Esophagus squamous epithelium (tissue), 5 donors: ENCODE measurements at places on chromosomes 16 and 17. TPM values are rescaled to one million over a fixed set of nuclear protein-coding genes. Genes with fewer than 3 reads are reported as not detected.

The TMEM106A gene
- total RNA-seq = 1.5 TPM

The SLC35G6 gene
- total RNA-seq = not detected

The TMIGD1 gene
- total RNA-seq = not detected

The BAIAP3 gene
- total RNA-seq = 1.3 TPM

The KRTAP1-5 gene
- total RNA-seq = not detected

The PNMT gene
- 0.26 TPM for total RNA-seq

The PRDM7 gene
- total RNA-seq = not detected

The CDH15 gene
- total RNA-seq = not detected

The CRHR1 gene
- total RNA-seq = not detected

The ACSM3 gene
- total RNA-seq = 1.3 TPM

The TRAF7 gene
- 79.6 TPM for total RNA-seq

DNA sequence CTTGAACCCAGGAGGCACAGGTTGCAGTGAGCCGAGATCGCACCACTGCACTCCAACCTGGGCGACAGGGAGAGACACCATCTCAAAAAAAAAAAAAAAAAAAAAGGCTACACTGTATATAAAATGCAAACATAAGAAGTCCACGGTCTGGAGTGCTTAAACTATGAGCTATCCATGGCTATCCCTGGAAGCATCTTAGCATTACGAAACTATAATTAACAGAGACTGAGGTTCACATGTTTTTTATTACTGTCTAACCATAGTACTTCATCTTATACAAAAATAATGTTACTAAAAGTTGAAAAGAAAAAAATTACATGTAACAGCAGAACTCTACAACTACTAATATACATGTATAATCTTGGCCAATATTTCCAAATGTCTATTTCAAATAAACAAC, 32.8 kb downstream of the HELZ start:
- no peaks in the 10 kb centered on the region for H3K27me3 ChIP-seq
- H3K4me3 ChIP-seq = no peak overlapping the region
- no peak overlapping the region for H3K27ac ChIP-seq
- peaks cover 12% of the 10 kb centered on the region for H3K4me1 ChIP-seq

- no peaks in the 10 kb centered on the region for H3K4me1 ChIP-seq
- DNase-seq = no peak
- H3K27ac ChIP-seq = no peak within 1 kb of the TSS
- H3K27me3 ChIP-seq = peaks cover 65% of the 10 kb centered on the region
These were observed at the start of gene OR3A2 for GRCh38 chr17:3385869-3386816. TSS of gene OR3A2 (minus strand) at chr17:3386308.

DNA sequence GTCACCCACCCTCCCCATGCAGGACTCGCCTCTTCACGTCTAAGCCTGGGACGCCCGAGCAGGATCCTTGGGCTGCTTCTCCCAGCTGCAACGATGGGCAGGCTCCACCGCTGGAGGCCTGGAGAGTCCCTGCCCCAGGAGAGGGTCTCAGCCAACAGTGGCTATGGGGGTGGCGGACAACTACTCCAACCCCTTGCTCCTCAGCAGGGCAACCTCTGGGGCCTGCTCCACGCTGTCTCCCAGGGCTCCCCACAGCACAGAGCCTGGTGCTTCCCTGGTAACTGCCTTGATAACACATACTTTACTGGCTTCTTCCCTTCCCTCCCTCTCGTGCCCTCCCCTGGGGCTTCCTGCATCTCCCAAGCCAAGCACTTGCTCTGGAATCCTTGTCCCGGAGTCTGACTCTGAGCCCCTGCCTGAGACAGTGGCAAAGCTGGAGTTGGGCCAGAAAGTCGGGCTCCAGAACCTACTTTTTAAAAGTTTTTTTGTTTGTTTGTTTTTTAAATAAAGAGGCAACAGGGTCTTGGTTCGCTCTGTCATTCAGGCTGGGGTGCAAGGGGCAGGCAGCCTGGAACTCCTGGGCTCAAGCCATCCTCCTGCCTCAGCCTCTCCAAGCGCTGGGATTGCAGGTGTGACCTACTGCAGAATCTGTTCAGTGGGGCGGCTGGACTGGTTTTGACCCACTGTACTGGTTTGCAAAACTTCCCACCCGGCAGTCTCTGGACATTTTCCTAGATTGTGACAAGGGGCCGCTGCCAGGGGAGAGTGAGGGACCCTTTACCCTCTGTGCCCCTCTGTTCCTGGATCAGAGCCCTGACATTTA, 99.4 kb downstream of the TNFRSF13B start:
- no peak overlapping the region for H3K4me3 ChIP-seq
- no peaks in the 10 kb centered on the region for H3K4me1 ChIP-seq
- H3K36me3 ChIP-seq = no peaks in the 10 kb centered on the region

DNA sequence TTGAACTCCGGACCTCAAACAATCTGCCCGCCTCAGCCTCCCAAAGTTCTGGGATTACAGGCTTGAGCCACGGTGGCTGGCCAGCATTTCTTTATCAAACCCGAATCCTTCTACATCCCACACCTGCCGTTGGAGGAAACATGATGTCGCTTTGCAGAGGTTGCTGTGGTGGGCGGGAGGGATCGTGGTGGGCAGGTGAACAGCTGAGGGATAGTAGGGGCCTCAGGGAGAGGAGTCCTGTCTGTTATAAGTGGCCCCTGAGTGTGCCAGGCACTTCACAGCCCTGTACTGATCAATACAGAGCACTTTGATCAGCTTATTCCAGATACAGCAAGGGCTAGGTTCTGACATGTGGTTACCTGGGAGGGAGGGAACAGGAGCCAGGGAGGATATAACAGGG, 76.5 kb downstream of the CYLD start:
- no peaks in the 10 kb centered on the region for H3K36me3 ChIP-seq
- H3K27ac ChIP-seq = no peak overlapping the region
- H3K27me3 ChIP-seq = no peaks in the 10 kb centered on the region

DNA sequence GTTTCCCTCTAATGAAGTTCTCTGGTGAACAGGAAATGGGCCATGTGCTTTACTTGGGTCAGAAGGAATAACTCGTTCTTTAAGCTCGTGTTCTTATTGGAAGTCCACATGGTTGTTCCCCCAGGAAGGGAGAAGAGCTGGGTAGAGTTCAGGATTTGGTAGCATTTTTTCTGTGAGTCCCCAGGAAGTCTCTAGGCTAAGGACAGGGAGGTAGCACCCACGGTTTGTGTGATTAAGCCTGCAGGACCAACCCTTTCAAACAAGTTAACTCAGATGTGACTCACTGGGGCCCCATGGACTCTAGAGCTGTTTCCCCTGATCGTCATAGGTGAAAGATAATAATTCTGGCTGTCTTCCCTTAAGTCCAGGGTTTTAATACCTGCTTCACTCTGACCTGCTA, 16.4 kb downstream of the SAP30BP start:
- H3K4me3 ChIP-seq = no peak overlapping the region
- peak overlapping the region; percentile 84 for H3K27ac ChIP-seq
- DNase-seq = no peak
- peaks cover 15% of the 10 kb centered on the region for H3K36me3 ChIP-seq

DNA sequence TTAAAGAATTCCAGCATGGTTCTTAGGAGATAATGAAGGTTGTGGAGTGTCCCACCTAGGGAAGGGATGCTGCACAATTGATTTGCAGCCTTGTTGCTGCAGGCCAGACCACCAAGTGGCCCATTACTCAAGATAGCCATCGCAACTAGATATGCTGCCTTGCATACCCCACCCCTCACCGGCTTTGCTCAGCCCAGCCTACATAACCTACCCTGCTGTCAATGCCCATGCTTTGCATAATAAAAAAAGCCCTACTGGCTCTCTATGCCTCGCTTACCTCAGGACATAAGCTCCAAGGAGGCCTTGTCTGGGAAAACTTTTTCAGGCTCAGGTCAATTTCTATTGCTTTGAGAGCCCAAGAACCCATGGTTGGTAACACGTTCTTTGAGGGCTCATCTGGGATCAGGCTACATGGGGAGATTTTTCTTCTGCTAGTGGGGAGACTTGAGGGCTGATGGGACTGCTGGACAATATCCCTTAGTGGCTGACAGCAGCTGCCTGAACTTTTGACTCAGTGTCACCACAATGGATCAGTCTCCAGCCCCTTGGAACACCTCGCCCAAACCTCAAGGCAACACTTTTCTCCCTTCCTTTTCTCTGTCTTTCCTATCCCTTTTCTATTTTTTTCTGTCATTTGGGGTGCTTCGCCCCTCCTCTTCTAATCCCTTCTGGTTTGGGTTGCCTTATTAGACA, 38.3 kb downstream of the SCPEP1 start:
- no peaks in the 10 kb centered on the region for H3K36me3 ChIP-seq
- no peak for DNase-seq
- H3K27ac ChIP-seq = peak overlapping the region; percentile 77
- no peaks in the 10 kb centered on the region for H3K27me3 ChIP-seq

DNA sequence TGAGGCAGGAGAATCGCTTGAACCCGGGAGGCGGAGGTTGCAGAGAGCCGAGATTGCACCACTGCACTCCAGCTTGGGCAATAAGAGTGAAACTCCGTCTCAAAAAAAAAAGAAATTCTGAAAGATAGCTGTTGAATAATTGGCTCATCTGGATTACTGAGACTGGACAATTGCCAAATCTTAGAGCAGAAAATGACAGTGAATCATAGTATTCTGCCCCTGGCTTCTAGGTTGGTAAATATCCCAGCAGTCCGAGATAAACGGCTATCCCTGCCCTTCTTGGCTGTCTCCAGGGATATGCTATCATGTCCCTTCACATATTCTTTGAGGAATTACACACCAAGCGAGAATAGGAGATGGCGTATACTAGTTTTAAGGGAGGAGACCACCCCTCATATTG, 35.5 kb upstream of the METTL16 start:
- H3K27ac ChIP-seq = no peak overlapping the region
- no peaks in the 10 kb centered on the region for H3K36me3 ChIP-seq
- H3K4me3 ChIP-seq = no peak overlapping the region
- H3K27me3 ChIP-seq = no peaks in the 10 kb centered on the region
- no peak for DNase-seq

- H3K4me3 ChIP-seq = no peak overlapping the region
- H3K4me1 ChIP-seq = peaks cover 14% of the 10 kb centered on the region
- peaks cover 54% of the 10 kb centered on the region for H3K36me3 ChIP-seq
These were observed 52.4 kb upstream of the TANGO6 start for GRCh38 chr16:68790944-68791343.

DNA sequence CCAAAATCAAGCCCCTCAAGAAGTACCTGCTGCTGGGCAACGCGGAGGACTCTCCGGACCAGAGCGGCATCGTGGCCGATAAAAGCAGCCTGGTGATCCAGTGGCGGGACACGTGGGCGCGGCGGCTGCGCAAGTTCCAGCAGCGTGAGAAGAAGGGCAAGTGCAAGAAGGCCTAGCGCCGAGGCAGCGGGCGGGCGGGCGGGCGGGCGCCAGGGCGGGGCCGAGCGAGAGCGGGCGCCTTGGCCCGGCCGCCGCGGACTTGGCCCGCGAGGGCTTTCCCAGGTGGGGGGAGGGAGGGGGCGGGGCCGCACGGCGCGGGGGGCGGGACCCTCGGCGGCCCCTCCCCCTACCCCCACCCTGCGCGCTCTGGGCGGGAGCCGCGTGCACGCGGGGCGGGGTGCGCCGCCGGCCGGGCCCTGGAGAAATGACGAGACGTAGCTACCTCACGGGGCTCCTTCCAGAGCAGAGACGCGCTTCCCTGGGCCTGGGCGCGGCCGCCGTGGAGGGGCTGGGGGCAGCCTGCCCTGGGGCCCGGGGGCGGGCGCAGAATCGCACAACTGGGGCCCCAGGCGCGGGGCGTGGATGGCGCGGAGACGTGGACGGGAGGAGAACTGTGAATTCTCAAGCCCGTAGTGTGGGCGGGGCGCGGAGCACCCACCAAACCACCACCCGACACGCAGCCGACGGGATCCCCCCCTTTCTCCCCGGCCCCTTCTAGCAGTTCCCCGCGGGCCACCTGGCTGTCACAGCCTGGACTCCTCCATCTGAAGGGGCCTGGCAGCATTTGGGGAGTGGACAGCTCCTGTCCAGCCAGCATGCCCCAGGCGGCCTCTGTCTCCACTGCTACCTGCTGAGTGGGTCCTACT, 218.7 kb downstream of the NTN1 start:
- H3K4me1 ChIP-seq = peaks cover 25% of the 10 kb centered on the region
- H3K4me3 ChIP-seq = peak overlapping the region; percentile 64
- DNase-seq = no peak

- no peaks in the 10 kb centered on the region for H3K27me3 ChIP-seq
- no peak for DNase-seq
- no peak overlapping the region for H3K4me3 ChIP-seq
- H3K36me3 ChIP-seq = no peaks in the 10 kb centered on the region
- no peaks in the 10 kb centered on the region for H3K4me1 ChIP-seq
These were observed 346.9 kb downstream of the C16orf95 start for GRCh38 chr16:86970279-86970678.

- no peak for DNase-seq
- H3K36me3 ChIP-seq = no peaks in the 10 kb centered on the region
- no peaks in the 10 kb centered on the region for H3K27me3 ChIP-seq
- H3K4me1 ChIP-seq = peaks cover 25% of the 10 kb centered on the region
These were observed 48.4 kb downstream of the MPRIP start for GRCh38 chr17:17090642-17091103.

- no peak for DNase-seq
- no peaks in the 10 kb centered on the region for H3K36me3 ChIP-seq
- H3K4me3 ChIP-seq = no peak overlapping the region
- H3K27me3 ChIP-seq = no peaks in the 10 kb centered on the region
- H3K4me1 ChIP-seq = no peaks in the 10 kb centered on the region
These were observed 460.9 kb downstream of the SLC39A11 start for GRCh38 chr17:72631568-72631948.

- H3K4me3 ChIP-seq = no peak overlapping the region
- no peak overlapping the region for H3K27ac ChIP-seq
- no peaks in the 10 kb centered on the region for H3K27me3 ChIP-seq
- no peaks in the 10 kb centered on the region for H3K36me3 ChIP-seq
These were observed 18.1 kb upstream of the CNEP1R1 start for GRCh38 chr16:50006964-50007363.

DNA sequence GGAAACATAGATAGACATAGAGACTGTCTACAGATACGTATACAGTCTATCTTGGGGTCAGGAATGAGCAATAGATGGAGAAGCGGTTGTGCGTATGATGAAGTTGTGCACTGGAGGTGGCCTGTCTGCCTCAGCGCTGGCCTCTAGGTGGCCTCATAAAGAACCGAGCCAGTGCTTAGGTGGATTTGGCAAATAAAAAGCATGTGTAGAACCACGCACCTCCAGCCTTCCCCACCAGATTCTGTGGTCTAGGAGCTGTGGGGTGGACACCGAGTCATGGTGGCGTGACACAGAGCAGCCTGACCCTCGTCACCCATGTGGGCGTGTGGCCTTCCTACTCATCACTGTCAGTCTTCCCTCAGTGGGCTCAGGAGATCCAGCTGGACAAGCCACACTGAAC, 34.0 kb downstream of the PGS1 start:
- no peaks in the 10 kb centered on the region for H3K36me3 ChIP-seq
- H3K27me3 ChIP-seq = no peaks in the 10 kb centered on the region
- DNase-seq = no peak
- peaks cover 70% of the 10 kb centered on the region for H3K4me1 ChIP-seq
- peak overlapping the region; percentile 94 for H3K27ac ChIP-seq
